ENCODE measurements at places on chromosomes 5 and 9. TPM values are rescaled to one million over a fixed set of nuclear protein-coding genes. Genes with fewer than 3 reads are reported as not detected.

- DNase-seq = no peak
These were observed 26.4 kb downstream of the TNPO1 start for GRCh38 chr5:72842816-72843215.

SPATA31A3 gene
- not detected for total RNA-seq

DNA sequence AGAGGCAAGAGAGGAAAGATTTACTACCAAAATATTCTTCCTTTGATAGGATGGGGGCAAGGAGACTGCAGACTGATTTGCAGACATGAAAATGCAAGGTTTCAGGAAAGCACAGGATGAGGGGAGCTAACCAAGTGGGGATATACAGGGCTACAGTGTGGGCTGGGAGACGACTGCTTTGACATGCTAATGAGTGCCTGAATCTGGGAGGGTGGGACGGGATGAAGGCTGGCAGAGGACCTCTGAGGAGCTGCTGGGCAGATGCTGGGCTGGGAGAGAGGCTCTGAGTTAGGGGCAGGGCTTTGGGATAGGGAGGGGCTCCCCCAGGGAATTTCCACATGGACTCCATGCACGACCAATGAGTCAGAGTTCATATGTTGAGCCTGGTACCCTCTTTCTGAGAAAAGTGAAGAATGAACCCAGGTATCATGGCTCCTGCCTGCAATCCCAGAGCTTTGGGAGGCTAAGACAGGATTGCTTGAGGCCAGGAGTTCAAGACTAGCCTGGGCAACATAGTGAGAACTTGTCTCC lies 4.9 kb upstream of the CPLX2 start:
- DNase-seq = no peak

NELFB gene
- total RNA-seq = 48.5 TPM

CLIC3 gene
- total RNA-seq = not detected

CCL19 gene
- not detected for total RNA-seq

GRCh38 chr5:81632679-81633078 lies 118.2 kb downstream of the SSBP2 start:
- no peak for DNase-seq

DNA sequence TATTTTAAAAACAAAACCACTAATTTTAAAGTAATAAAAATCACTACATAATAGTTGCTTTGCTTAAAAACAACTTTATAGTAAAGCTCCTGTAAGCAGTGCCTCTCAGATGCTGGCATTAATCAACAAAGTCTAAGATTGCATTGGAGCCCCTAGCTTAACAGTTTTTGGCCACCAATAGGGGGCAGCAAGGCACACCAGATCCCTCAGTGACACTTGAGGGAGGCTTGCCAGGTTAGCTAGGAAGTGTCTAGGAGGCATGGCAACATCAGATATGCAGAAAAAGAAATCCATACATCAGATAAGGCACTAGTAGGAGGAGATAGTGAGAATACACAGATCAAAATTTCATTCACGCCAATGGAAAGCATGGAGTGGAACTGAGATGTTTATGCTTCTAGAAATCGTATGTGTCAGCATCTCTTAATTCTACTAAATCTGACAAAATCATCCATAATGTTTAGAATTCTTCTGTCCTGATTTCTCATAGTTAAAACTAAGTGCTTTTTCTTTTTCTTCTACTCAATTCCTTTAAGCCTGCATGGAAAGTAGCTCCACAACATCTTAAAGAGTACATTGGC lies 73.6 kb upstream of the PAM start:
- DNase-seq = peak; percentile 78

GRCh38 chr5:76438025-76438424 lies 34.9 kb downstream of the IQGAP2 start:
- DNase-seq = no peak

NUTM2G gene
- total RNA-seq = not detected

PCDHB15 gene
- total RNA-seq = 29.5 TPM

Measured in glutamatergic neuron (in vitro differentiated cells).